Inflammatory macrophage (primary cell): ENCODE measurements at places on chromosomes 11 and 22.

DNA sequence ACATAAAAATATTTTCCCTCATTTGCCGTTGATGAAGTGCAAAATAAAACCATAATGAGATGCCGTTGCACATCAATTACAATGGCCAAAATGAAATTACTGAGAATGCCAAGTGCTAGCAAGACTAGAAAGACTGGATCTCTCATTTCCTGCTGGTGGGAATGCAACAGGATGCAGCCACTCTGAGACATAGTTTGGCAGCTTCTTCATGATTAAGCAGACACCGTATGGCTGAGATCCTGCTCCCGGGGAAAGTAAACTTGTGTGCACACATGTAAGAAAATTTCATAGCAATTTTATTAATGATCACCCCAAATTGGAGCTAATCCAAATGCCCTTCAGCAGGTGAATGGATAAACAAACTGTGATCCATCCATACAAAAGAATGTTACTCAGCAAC, 1013.2 kb downstream of the TBC1D22A start:
- DNase-seq, result no peak

DNA sequence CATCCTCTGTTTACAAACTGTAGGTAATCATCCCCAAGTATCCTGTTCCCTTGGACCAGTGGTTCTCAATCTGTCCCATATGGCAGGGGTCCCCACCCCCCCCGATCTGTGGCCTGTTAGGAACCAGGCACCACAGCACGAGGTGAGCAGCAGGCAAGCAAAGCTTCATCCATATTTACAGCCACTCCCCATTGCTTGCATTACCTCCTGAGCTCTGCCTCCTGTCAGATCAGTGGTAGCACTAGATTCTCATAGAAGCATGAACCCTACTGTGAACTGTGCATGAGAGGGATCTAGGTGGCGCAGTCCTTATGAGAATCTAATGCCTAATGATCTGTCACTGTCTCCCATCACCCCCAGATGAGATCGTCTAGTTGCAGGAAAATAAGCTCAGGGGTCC, 33.4 kb upstream of the EIF3M start:
- DNase-seq, result no peak

DNA sequence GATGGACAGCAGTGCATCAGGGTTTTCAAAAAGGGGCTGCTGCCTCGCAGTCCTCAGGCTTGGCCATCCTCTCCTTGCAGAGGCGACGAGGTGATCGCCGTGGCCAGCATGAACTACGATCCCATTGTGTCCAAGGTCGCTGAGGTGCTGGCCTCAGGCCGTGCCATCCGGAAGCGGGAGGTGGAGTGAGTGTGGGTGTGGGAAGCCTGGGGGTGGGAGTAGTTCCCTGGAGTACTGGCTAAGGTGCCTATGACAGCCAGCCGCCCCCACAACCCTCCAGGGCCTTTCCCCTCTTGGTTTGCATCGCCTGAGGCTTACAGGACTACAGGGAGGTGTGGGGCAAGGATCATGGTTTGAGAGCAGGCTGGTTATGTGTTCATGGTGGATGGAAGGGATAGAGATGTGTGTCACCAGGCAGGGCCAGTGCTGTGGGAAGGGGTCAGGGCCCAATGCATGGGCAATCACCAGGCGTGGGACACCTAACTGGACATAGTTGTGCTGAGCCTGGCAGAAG, 2.1 kb upstream of the LZTR1 start:
- DNase-seq, result peak; percentile 30

GRCh38 chr11:57618438-57618837, 21.0 kb downstream of the SERPING1 start:
- DNase-seq, result no peak

- DNase-seq, result no peak
Observed at GRCh38 chr11:2768471-2769408, 68.9 kb upstream of the KCNQ1OT1 start.

DNA sequence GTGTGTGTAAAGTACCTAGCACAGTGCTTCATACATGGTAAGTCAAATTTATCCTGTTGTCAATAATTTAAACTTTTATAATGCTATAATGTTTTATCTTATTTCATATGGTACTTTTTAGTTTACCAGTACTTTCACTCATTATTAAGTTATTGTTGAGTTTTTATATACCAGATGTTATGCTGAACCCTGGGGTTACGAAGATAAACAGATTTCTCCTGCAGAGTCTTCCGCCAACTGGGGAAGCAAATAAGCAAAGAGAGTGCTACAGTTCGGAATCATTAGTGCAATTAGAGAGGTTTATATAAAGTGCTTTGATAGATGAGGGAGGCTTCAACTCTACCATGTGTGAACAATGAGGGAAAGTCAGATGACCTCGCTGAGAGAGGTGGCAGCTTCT, 362.3 kb downstream of the DYNC2H1 start:
- DNase-seq, result no peak

DNA sequence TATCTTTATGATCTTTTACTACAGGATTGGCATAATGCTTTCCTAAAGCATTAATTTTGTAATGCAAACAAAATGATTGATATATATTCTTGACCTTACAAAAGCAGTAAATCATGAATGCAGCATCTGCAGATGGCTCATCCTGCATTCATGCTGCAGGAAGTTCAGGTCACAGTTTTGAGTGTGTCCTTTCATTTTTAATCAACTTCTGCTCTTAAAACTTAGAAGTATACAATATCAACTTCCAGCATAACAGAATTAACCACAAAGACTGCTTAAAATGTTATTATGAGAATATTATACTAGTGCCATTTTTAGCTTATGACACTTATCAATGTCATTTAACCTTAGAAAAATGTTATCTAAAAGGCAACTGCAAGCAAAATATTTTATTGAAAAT, 54.0 kb downstream of the SLC36A4 start:
- DNase-seq, result no peak

DNA sequence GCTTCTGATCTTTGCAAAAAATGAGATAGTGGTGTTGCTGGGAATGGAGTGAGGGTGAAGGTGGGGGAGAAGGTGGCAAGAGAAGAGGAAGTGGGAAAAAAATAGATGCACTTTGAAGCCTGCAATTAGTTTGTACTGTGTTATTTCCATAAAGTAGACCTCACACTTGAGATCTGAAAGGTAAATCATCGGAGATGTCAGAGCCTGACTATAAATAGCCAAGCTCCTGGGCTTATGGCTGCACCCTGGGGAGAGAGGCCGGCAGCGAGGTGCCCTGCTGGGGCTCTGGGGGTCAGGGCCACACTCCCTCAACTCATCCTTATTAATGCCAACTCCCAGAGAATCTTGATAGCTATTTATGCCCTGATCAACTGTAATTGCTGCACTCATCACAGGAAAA, 134.4 kb downstream of the NXPE2 start:
- DNase-seq, result no peak

- peak; percentile 77 for DNase-seq
Observed at GRCh38 chr11:123197711-123198110, 2.7 kb upstream of the CLMP start.

- no peak for DNase-seq
Observed at GRCh38 chr11:18536209-18536608, 9.5 kb upstream of the TSG101 start.

GRCh38 chr11:729492-730074, 17.7 kb upstream of the TALDO1 start:
- no peak for DNase-seq

DNA sequence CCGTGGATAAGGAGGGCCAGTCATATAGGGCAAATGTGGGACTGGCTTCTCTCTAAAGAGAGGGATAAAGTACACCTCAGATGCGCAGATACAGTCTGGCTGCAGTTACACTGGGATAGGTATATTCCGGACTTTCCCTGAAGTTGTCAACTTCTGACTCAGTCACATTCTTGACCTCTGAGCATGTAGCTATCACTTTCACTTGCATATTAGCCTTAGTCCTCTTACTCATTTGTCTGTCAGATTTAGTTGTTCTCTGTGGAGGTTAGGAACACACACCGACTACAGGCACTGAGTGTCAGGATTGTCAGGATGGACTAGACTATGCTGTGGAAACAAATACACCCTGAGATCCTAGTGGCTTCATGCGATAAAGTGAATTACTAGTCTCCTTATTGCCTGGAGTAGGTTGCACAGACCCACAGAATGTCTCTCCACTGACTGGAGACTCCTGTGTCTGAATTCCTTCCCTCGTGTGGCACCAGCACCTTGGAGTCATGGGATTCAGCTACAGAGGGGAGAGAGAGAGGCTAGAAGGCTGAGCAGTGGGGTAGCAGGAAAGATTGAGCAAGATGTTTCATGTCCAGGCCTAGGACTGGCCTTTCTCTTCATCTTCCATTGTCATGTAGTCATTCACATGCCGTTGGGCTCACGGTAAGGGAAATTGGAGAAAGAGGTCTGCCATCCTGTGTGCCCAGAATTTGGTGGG, 654.3 kb downstream of the NTM start:
- no peak for DNase-seq

DNA sequence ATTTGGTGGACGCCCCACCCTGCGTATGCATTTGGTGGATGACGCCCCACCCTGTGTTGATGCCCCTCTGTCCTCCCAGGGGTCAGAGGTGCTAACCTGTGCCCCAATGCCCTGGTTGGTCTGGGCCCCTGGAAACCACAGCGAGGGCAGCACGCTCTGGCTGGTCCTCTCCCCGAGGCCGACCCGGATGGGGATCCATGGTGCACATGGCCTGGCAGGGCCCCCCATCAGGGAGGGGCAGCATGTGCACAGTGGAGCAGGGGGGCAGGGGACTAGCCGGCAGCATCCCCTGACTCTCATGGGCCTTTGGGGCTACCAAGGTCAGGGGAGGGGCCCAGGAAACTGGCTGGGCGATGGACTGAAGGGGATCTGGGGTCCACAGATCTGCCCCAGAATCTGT, 7.6 kb upstream of the MUC5AC start:
- DNase-seq, result no peak

DNA sequence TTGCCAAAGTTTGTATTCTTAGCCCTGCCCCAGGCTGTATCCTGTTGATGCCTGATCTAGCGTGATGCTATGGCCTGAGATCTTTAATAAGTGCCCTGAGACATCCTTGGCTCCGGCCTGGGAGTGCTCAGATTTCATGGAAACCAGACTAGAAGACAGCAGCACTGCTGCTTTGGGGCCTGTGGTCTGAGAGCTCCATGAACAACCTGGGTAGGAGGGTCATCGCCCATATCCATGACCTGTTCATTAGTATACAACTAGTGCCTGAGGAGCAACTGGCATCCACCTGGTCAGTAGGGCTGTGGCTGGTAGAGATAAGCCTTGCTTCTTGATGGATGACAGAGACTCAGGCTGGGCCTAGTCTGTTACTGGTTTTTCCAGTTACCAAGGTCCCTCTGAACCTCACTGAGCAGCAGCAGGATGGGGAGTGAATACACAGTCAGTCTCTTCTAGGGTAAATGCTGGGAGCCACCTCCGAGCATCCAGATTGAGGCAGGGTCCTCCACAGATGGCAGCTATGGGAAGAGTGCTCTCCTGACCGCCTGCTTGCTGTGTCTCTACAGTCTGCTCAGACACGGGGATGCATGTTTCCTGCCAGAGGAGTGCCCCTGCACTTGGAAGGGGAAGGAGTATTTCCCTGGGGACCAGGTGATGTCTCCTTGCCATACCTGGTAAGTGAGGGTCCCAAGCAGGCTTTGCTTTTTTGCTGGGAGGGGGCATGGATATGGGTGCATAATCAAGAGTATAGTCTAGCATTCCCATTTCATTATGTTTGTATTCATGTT, 39.0 kb downstream of the OTOG start:
- DNase-seq, result no peak

DNA sequence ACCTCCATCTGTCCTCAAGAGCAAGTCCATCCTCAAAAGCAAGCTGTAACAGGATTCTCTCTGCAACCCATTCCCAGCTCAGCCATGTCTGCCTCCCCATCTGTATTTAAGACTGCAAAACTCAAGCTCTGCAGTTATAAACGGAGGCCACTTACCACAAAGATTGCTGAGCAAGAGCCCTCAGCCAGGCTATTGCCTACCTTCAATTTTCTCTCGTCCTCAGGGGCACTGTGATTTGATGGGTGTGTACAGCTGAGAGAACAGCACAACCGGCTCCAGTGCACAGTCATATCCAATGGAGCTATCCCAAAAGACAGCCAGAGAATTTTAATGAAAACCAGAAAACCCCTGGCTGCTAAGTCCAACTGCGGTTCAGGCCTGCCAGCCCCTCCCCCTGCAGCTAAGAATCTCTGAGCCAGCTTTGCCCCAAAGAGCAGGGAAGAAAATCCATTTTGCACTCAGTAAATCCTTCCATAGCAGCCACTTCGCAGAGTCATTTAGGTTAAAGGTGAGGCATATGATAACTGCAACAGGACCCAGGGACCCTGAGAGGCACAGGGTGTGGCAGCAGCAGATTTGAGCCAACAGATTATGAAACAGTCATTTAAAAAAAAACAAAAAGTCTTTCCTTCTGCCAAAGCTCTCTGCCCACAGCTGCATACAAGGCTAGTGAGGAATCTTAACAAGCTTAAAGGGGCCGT, 37.6 kb downstream of the RAB30 start:
- no peak for DNase-seq

DNA sequence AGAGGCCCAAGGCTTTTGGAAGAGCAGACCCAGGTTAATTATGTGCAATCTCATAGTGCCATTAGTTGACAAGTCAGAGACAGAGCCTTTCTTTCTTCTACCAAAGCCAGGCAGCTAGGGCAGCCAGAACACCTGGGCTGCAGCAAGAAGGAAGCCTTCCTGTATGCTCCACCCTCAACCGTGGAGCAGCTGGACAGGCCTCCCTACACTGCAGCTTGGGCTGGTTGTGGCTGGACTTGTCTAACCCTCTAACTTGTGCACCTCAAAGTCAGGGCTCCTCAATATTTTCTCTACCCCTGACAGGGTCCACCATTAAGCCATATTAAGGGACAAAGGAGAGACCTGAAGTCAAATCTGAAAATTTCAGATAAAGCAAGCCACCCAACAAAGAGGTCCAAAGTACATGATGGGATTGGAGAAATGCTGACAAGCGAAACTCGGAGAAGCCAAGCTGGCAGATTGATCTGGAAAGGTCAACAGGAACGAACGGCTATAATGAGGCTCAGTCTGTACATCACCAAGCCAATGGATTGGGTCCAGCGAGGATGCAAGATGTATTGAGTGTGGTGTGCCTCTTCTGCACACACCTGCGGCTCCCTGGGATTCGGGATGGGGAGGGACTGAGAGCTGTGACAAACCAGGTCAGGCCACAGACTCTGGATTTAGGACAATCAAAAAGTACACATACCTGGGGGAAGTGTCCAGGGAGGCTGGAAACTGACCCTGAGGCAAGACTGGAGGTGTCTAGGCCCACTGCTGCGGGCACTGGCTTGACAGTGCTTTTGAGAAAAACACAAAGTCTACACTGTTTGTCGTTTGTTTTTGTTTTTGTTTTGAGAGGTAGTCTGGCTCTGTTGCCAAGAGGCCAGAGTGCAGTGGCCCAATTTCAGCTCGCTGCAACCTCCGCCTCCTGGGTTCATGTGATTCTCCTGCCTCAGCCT, 11.7 kb upstream of the SLC43A3 start:
- DNase-seq, result no peak

GRCh38 chr11:16814410-16815046, 76.1 kb downstream of the C11orf58 start:
- peak; percentile 85 for DNase-seq

- no peak for DNase-seq
Observed at GRCh38 chr22:36772451-36772850, 3.5 kb downstream of the IFT27 start.

DNA sequence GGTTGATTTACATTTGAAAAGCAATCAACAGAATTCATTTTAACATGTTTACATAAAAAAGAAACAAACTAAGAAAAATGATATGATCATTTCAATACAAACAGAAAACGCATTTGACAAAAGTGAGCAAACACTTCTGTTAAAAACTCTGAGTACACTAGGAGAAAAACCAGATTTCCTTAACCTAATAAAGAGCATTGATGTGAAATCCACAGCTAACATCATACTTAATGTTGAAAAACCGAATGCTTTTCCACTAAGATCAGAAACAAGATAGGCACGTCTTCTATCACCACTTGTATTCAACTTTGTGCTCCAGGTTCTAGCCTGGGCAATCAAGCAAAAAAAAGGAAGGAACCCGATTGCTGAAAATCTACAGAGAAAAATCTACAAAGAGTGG, 227.6 kb downstream of the SBF2 start:
- no peak for DNase-seq
